ENCODE measurements at places on chromosomes 5 and 9. TPM values are rescaled to one million over a fixed set of nuclear protein-coding genes. Genes with fewer than 3 reads are reported as not detected.
A peak's percentile ranks its signal among the peaks of the same experiment; 100 is the strongest.

The KCNV2 gene
- 0.27 TPM for polyA plus RNA-seq

DNA sequence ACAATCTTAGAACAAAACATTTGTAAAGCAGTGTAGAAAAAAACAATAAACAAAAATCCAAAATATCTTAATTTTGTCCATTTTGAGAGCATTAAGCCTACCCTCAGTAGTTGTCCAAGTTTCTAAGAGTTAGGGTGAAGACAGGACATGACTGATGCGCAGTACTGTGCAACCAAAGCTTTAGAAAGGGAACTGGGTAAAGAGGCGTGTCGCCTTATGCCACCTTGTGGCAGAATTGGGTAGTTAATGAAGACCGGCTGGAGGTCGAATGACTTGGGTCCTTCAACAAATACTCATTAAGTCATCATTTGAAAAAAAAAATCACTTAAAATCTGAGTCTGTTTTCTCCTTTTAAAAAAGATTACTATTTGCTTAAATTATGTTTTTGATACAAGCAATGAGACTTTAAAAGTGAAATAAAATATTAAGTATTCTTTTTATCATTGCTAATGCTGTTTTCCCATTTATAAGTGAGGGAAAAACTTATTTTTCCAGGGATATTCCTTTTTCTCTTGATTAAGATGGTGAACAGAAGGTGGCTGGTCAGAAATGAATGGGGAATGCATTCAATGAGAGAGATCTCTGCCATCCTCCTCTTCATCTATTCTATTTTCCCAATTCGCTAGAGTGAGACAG lies 3.5 kb upstream of the RNF20 start:
- peak; percentile 73 for DNase-seq

The EXOSC2 gene
- polyA plus RNA-seq: 51.7 TPM

DNA sequence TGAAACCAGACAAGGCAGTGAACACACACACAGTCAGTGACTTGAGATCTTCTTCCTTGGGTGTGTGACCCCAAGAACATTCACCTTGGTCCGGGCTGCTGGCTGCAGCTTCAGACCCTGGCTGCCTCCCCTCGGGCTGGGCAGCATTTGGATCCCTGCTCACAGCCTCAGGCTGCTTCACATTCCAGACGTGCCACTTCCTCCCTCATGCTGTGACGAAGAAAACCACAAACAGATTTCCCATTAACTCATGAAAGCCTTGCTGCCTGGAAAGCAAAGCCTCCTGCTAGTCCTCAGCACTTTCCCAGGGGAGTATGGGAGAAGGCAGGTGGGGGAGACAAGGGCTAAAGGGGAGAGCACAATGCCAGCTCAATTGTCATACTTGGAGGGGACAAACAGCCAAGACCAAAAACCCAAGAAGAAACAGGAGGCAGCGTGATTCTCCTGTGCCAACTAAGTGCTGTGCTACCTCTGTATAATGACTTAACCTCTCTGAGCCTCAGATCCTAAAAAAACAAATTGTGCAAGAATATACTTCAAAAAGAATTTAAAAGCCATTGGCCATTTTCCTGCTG lies 594.6 kb upstream of the BRINP1 start:
- DNase-seq: peak; percentile 52

DNA sequence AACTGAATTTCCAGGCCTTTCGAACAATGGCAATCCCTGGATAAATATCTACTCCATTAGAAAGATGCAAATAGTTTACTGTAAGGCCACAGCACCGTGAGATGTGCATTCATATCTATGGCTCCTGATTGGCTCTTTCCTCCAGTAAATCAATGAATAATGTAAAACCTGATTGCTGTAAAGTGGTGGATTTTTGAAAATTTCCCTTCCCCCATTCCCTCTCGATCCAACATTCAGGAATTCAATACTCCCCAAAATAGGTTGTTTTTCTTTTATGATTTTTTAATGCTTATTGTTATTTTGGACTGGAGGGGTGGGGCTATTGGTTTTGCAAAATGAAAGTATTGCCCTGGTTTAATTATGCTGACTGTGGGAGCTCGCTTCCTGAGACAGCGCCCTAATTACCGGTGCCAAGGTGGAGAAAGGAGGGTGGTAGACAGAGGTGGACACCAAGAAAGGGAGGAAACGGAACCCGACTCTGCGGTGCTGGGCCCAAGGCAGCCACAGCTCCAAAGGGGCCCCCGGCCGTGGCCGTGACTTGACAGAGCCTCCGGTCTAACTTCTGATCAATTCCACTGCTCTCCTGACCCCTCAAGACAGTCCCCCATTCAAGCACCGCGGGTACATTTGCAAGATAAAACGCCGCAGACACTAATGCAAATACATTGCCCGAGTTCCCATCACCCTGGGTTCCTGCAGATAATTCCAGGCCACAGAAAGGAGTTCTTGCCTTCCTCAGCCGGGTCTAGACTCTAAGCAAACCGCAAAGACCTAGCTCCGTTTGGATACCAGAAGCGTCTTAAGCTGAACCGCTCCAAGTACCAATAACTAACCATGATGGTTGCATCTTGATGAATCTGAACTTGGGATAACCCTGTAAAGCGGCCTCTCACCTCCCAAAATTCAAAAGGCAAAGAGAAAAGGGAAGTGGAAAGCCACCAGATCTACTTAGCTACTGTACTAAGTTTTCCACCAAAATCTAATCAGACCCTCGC lies 211.2 kb downstream of the MEF2C start:
- no peak for DNase-seq
